ENCODE measurements at places on chromosomes 7 and 10.

GRCh38 chr10:130932326-130933007 is 379.1 kb downstream of the TCERG1L start:
- no peak for DNase-seq

- no peak for DNase-seq
Observed at GRCh38 chr10:97169911-97170693, 15.7 kb downstream of the SLIT1 start.

GRCh38 chr7:16060502-16060901 is 360.8 kb downstream of the CRPPA start:
- DNase-seq: no peak

- no peak for DNase-seq
Observed at GRCh38 chr10:70906031-70906783, 17.8 kb upstream of the PCBD1 start.

DNA sequence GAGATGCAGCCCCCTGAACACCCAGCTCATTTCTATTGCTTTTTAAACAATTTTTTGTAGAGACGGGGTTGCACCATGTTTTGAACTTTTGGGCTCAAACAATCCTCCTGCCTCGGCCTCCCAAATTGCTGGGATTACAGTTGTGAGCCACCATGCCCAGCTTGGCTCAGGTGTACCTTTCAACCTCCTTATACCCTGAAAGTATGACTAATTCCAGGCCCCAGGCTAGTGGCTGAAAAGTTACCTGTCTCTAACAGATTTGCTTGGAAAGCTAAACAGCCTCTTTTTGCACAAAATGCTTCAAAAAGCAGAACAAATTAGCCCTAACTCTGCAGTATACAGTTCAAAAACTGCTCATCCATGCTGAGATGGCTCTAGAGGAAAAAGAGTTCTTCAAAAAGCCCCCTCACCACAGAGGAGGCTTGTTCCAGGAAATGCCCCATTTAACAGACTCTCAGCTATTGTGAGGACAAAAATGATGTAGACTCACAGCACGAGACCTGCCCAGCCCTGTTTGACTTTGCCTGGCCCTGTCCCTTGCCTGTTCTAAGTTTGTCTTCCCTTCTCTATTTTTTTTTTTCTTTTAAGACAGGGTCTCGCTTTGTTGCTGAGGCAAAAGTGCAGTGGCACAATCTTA is 13.4 kb upstream of the AP1S1 start:
- DNase-seq: no peak

DNA sequence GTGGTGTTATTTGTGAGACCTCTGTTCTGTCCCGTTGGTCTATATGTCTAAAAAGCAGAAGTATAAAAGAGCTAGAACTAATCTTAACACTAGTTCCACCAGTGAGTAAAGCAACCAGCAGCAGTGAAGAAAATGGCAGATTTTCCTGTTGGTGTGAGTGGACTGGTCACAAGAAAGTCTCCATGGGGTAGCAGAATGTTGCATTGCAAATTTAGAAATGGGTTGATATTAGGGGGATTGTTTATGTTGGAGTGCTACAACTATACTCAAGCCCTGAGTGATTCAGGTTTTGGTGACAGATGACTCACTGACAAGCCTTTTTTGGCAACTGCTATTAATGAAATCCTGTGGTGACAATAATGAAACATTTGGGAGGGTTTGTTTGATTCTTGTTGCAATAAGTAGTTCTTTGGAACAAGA is 5.6 kb downstream of the AVL9 start:
- no peak for DNase-seq

GRCh38 chr7:107951896-107952295 is 51.1 kb downstream of the LAMB1 start:
- DNase-seq: no peak

DNA sequence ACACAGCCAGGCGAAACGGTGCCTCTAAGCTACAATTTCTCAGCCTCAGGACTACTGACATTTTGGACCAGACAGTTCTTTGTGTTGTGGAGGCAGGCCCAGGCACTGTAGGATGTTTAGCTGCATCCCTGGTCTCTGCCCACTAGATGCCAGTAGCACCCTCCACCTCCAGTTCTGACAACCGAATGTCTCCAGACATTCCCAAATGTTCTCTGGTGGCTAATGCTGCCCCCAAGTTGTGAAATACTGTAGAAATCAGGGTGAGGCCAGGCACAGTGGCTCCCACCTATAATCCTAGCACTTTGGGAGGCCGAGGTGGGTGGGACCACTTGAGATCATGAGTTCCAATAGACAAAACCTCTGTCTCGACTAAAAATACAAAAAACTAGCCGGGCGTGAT is 18.2 kb downstream of the HNRNPF start:
- DNase-seq: no peak

- no peak for DNase-seq
Observed at GRCh38 chr7:148650232-148650858, 48.4 kb upstream of the CUL1 start.

- no peak for DNase-seq
Observed at GRCh38 chr10:81831060-81831459, 43.9 kb upstream of the NRG3 start.

DNA sequence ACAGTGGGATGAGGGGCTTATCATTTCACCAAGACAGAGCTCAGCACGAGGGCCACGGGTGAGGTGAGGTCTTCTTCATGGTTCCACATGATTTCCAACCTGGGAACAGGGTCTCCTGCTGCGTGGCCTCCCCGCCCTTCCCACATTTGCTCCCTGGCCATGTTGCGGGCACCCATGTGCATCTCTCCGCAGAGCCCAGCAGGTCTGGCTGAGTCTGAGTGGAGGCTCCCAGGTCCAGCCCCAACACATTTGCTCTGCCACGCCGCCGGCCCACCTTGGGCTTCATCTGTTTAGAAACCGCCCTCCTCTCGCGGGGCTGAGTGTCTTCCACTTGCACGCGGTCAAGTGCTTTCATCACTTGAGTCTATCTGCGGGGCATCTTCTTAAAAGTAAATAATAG is 14.8 kb upstream of the PRKAR1B start:
- no peak for DNase-seq

DNA sequence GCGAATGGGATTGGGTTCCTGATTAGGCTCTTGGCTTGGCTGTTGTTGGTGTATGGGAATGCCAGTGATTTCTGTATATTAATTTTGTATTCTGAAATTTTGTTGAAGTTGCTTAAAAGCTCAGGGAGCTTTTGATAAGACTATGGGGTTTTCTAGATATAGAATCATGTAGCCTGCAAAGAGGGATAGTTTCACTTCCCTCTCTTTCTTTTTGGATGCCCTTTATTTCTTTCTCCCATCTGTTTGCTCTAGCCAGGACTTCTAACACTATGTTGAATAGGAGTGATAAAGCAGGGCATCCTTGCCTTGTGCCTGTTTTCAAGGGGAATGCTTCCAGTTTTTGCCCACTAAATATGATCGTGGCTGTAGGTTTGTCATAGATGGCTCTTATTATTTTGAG is 40.4 kb upstream of the MPP7 start:
- DNase-seq: no peak

GRCh38 chr7:120944826-120945562 is 5.6 kb upstream of the ING3 start:
- DNase-seq: no peak

DNA sequence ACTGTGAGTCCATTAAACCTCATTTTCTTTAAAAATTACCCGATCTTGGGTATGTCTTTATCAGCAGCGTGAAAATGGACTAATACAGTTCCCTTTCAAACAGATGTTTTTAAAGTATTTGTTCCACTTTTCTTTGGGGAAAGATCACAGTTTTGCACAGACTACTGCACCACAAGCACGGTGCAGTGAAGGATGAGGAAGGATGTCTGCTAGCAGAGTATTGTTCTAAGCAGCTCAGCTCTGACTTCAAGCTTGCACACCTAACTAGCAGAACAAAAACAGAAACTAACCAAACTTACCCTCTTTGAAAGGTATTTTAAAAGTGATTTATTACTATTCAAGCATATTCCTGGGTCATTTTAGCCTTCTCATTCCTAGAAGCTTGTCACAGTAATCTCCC is 20.0 kb downstream of the THNSL1 start:
- no peak for DNase-seq

GRCh38 chr10:121339114-121339513 is 259.1 kb downstream of the FGFR2 start:
- no peak for DNase-seq

DNA sequence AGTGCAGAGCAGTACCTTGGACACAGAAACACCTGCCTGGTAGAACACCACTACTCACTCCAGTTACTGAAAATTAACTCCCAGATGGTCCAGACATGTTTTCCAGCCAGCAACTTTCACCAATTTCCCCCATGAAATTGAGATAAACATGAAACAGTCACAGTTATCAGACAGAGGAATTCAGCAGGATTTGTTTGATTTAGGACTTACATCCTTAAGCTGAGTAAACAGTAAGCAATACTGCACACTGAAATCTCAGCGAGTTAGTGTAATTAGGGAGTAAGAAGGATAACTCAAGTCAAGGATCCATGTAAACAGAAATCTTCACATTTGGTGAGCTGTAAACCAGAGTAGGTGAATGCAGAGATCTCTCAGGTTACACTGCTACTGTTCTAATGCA is 353.5 kb downstream of the ELMO1 start:
- DNase-seq: no peak

- DNase-seq: no peak
Observed at GRCh38 chr10:22581461-22581860, 132.9 kb downstream of the PIP4K2A start.

DNA sequence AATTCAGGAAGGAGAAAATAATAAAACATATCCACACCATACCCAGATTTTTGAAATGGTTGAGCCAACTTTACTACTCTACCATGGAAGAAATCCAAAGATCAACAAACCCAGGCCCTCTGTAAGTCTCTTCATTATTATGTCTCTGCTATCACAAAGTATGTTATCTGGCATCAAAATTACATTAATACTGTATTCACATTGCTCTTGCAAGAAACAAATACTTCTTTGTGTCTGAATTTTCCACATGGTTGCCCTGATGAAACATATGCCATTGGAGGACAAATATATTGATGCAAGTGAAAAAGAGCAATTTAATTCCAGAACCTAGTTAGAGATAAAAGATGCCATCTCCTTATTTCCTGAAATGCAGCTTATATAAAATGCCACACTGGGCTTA is 204.0 kb downstream of the FZD1 start:
- DNase-seq: no peak

GRCh38 chr7:71511361-71511807 is 379.4 kb downstream of the GALNT17 start:
- no peak for DNase-seq

GRCh38 chr10:9577746-9578145 is 1439.9 kb upstream of the CELF2 start:
- DNase-seq: no peak

GRCh38 chr10:61842755-61843497 is 58.6 kb upstream of the ARID5B start:
- no peak for DNase-seq

- DNase-seq: no peak
Observed at GRCh38 chr7:130127821-130128317, 57.5 kb downstream of the KLHDC10 start.

DNA sequence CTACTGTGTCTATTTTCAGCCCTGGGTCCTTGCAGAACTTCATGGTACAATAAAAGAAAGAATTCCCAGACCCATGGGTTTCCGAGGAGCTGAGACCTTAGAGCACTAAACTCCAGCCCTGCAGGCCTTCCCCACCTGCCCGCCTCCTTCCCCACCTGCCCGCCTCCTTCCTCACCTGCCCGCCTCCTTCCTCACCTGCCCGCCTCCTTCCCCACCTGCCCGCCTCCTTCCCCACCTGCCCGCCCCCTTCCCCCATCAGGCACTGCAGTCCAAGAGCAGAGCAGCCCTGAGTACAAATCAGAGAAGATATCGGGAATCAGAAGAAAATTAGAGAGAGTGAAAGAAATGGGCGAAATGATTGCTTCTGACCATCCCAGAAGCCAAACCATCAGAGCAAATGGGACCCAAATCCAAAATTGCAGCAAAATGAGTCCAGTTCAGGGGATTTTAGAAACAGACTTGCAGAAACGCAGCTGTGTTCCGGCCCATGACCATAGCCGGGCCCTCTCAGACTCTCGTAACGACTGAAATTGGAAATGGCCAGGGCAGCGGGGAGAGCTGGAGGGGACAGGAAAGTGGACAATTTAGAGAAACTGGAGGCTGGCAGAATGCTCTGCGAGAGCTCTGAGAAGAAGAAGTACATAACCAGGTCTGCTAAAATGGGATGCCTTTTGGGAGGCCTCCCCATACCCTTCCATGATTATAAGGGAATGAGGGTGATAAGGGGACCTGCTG is 568.4 kb downstream of the TCERG1L start:
- DNase-seq: no peak

GRCh38 chr10:78815702-78816334 is 252.9 kb upstream of the ZMIZ1 start:
- no peak for DNase-seq

DNA sequence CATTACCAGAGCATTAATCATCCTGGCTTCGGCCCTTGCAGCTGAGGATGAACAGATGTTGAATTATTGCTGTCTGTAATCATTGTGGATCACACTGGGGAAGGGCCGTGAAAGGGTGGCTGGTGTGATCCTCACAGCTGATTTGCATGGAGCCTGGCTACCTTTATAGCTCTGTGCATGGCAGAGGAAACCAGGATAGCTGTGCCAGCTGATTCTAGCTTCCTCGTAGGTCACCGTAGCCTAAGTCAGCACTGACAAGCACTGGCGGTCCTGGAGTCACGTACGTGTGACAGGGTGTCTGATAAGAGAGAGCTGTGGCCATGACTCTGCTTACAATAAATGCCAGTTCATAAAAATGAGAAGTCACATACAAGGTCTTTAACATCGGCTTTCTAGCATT is 76.5 kb downstream of the INSYN2A start:
- no peak for DNase-seq

DNA sequence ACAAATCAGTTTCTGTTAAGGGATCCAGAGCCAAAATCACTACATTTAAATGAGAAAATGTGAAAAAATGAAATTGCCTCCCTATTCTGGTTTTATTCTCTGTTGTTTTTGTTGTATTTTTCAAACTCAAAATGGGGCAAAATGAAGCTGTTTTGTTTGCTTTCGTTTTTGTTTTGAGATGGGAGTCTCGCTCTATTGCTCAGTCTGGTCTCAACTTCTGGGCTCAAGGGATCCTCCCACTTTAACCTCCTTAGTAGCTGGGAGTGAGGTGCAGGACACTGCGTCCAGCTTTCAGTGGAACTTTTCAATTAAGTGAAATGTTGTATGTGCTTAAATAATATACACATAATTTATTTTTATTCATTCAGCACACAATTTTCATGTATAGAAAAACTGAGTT is 205.0 kb downstream of the SORCS1 start:
- no peak for DNase-seq

DNA sequence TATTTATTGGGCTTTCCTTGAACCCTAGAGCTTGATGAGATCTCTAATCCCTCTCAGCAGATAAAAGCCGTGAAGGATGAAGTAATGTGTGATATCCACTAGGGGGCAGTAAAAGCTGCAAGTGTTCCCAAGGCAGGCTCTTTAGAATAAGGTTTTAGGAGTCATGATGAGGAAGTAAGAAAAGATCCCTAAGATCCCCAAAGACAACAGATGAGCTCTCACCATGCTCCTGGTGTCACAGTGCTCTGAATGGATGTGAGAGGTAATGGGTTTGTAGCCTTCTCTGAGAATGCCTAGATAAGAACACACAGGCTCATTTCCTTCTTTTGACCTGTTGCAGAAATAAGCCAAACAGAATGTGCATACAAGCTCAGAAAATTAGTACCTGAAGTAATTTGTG is 70.4 kb upstream of the ITPRID1 start:
- DNase-seq: no peak

All from stimulated activated naive CD4-positive, alpha-beta T cell treated with Interleukin-2 at 50 U/mL for 16 hours (primary cell).